ENCODE measurements at places on chromosomes 12 and 14. TPM values are rescaled to one million over a fixed set of nuclear protein-coding genes. Genes with fewer than 3 reads are reported as not detected.

The KRT83 gene
- total RNA-seq: not detected

The AICDA gene
- not detected for total RNA-seq

The TAS2R20 gene
- 2.2 TPM for total RNA-seq

The SALL2 gene
- total RNA-seq: 2.3 TPM

- no peak for DNase-seq
Measured at GRCh38 chr14:54457609-54457996, 16.4 kb upstream of the CNIH1 start.

DNA sequence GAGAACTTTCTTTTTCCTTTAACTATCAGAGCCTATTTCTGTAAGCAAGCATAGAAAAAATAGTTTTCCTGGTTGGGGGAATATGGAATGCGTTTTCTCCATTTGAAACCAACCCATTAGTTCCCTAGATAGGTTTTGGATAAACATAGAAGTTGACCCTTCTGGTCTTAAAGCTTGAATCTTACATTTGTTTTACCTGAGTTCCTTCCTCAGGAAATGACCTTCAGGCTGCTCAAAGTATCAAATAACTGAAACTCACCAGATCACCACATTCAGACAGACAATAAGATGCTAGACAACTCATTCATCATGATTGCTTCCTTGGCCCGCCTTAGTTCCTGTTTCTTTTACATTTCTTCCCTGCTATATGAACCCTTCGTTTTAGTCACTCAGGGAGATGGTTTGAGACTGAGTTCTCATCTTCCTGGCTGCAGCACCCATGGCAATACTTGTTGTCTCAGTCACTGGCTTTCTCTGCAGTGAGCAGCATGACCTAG lies 52.2 kb downstream of the LRP6 start:
- peak; percentile 35 for DNase-seq

- DNase-seq: no peak
Measured at GRCh38 chr12:108157870-108158459, 28.9 kb downstream of the WSCD2 start.

GRCh38 chr14:68301219-68301618 lies 481.6 kb downstream of the RAD51B start:
- DNase-seq: no peak

GRCh38 chr12:26378711-26379110 lies 183.3 kb downstream of the SSPN start:
- peak; percentile 79 for DNase-seq

DNA sequence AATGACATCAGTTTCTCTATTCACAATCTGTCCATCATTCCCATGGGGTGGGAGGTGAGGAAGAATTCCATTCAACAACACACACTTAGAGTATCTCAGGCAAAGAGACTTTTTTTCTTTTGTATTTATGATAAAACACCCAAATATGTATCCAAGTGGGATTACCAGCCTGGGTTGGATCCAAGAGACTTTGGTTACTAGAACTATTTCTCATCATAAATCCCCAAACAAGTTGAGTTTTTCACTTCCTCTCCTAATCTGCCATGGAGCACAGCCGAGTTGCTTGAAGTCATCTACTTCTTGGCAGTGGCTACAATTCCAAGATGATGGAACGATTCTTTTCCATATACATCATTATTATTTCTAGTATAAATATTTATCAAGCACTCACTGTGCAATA lies 209.2 kb upstream of the HMGA2 start:
- DNase-seq: no peak

DNA sequence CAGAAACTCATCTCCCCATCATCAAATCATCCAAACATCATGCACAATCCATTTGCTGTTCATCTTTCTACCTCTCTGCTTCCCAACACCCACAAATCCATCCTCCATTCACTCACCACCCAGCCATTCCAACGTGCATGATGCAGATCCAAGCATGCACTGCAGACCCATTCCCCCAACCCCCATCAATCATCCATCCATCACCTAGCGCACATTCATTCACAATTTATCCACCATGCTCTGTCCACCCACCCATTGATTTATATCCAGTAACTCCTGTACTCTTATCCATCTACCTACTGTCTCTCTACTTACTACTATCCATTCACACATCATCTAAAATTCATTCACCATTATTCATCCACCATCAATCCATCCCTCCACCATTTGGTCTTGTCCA lies 4.0 kb upstream of the AMN start:
- no peak for DNase-seq

GRCh38 chr12:76259106-76259505 lies 89.1 kb downstream of the BBS10 start:
- peak; percentile 59 for DNase-seq

GRCh38 chr14:60645126-60645741 lies 4.0 kb downstream of the SIX1 start:
- DNase-seq: no peak

DNA sequence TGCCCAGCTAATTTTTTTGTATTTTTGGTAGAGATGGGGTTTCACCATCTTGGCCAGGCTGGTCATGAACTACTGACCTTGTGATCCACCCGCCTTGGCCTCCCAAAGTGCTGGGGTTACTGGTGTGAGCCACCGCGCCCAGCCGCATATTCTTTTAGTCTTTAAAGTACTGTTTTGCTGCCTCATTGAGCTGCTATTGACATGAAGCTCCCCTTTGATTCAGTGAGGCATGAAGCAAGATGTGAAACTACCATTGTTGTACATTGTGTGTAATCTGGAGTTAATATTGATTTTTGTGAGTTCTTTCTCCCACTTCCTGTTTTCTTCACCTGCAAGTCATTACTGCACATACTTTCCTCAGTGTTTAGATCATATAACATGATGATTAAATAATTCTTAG lies 80.8 kb downstream of the MNAT1 start:
- no peak for DNase-seq

GRCh38 chr12:121128908-121129810 lies 3.5 kb upstream of the P2RX7 start:
- DNase-seq: peak; percentile 86

DNA sequence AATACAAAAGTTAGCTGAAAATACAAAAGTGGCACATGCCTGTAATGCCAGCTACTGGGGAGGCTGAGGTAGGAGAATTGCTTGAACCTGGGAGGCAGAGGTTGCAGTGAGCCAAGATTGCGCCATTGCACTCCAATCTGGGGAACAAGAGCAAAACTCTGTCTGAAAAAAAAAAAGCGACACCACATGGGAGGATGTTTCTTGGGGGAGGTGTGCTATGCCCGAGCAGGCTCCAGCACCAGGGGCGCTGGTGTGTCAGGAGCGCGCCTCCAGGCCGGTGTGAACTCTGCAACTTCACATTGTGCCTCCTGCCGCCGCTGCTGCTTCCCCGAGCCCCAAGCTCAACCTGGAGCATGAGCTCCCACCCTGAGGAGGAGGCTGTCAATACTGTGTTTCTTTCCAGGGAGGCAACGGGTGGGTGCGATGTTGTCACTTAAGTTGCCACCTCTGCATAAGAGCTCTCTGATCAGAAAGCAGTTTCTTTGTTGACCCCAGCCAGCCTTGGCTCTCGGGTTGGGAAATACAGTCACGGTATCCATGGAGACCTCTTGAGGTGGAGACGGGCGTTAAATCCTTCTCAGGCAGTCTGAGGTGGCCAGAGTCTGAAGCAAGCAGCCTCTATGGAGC lies 18.9 kb downstream of the DEGS2 start:
- DNase-seq: peak; percentile 78

GRCh38 chr12:124967016-124967739 lies 21.8 kb downstream of the DHX37 start:
- DNase-seq: no peak

GRCh38 chr14:76968621-76969063 lies 59.9 kb downstream of the IRF2BPL start:
- no peak for DNase-seq

DNA sequence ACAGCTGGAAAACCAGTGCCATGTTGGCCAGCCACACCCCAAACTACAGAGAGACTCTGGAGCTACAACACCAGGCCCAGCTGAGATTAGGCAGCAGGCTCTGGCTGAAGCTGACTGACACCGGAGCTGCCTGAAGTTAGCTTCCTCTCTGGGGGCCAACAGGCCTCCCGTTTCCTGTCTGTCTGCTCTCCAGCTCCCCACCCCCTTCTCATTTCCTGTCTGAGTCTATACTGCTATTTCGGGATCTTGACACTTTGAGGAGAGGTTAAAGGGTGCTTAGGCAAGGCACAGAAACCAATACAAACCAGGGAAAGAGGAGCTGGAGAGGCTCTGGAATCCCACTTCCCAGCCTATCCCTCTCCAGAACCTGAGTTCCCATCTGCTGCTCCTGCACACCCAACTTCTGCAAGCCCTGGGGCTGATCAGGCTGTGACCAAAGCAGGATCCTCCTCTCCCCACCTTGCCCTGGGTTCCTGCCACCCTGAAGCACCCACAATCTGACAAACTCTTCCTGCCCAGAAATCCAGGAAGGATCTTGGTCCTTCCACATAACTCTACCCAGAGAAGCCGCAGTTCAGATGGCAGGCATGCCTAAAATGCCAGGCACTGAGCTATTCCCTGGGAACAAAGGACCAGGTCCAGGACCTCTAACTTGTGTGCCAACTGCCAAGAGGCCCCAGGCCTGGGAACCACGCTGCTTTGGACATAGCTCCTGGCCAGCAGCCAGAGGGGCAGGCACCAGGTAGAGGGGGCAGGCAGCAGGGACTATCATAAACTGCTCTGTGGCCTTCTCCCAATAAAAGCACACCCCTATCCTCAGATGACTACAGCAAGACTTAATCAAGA lies 39.9 kb downstream of the PRPF40B start:
- DNase-seq: peak; percentile 94

- DNase-seq: peak; percentile 54
Measured at GRCh38 chr12:22527999-22528398, 16.3 kb downstream of the C2CD5 start.

Data from dermis blood vessel endothelial cell (primary cell).